ENCODE measurements at places on chromosomes 7 and 10.

DNA sequence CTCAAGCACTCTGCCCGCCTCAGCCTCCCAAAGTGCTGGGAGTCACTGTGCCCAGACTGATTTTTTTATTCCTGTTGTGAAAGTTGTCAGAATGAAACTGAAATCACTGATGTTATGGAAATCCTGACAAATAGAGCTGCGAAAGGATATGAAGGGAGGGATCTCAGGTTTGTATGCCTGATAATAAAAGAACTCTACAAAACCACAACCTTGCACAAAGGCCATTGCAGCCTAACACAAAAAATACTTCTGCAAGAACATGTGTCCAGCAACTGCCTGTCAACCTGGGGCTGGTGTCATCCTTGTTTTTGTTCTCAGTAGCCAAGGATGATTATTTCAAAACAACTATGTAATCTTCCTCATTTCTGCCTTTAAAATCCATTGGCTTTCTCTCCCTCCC lies 126.1 kb downstream of the NEBL start:
- no peak for DNase-seq

- no peak for DNase-seq
Observed at GRCh38 chr7:24987331-24987842, 7.4 kb upstream of the OSBPL3 start.

GRCh38 chr10:8424555-8425211 lies 370.2 kb downstream of the GATA3 start:
- DNase-seq = no peak

DNA sequence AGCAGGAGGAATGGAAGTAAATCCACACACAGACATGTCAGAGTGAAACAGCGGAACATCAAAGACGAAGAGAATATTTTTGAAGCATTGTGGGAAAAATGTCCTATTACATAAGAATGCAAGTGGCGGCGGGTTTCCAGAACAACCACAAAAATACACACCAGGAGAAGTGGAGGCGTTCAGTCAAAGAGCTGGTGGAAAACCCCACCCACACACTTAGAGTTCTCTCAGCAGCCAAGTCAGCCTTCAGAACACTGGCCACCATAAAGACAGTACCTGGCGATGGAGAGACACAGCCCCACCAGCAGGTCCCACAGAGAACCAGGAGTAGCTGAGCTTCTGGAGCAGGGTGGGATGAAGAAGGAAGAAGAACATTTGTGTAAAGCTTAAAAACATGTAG lies 23.7 kb downstream of the NKX6-2 start:
- no peak for DNase-seq

DNA sequence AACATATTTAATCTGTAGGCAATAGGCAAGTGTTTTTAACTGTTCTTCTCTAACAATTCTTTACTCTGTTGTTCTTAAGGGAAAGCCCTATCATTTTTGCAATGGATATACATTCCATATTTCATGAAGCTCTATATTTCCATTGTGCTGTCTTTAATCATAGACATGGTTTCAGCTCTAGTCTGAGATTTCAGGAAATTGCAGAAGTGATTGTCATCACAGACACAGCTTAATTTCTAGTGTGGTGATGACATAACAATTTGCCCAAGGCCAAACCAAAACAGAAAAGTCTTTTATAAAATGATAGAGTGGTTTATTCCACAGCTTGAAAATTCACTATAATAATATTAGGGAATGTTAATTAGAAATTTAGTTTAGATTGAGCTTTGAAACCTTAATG lies 494.1 kb upstream of the SEMA3A start:
- DNase-seq = no peak

GRCh38 chr7:2110610-2111396 lies 121.9 kb downstream of the MAD1L1 start:
- no peak for DNase-seq

DNA sequence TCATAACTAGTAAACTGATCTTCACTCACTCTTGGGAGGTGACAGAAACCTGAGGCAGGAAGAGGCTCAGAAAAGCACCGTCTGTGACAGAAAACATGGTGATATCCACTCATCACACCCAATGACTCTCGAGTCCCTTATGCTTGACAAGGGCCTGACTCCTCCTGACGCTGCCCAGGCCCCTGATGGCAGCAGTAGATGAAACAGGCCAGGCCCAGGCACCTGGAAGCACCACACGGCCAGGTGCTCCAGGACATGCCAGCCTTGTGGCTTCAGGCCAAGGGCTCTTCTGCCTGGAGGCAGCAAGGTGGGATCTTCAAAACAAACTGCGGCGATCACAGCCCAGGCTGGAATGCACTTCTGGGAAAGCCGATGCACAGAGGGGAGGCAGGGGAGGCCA lies 89.3 kb downstream of the MAD1L1 start:
- no peak for DNase-seq

- DNase-seq = no peak
Observed at GRCh38 chr7:104621321-104621720, 292.9 kb downstream of the LHFPL3 start.

DNA sequence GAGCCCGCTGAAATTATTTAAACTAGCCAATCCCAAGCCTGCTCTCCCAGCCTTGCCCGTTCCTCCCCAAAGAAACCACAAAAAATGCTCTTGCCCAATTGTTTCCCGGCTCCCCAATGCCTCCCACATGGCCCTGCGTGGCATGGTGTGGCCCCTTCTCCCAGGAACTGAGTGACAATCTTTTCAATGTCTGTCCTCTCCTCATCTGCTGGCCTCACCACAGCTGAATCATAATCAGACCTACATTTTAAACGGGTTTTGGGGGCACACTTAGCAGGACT lies 201.5 kb downstream of the PRPF18 start:
- no peak for DNase-seq

- DNase-seq = no peak
Observed at GRCh38 chr7:107463139-107464078, 6.4 kb upstream of the GPR22 start.

DNA sequence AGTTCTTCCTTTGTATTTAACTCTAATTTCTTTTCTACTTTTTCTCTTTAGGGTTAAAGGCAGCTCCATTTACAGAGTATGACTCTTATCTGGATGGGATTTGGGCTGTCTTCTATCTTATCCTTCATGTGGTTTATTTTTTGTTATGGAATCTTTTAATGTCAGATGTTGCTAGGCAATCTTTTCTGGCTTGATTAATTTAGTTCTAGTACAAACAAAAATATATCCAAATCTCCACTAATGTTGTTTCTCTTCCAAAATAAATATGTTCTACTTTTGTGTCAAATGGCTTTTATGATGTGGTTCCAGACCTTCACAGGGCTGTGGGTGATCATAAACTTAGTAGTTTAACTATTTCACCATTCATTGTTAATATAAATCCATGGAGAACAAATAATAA lies 246.9 kb downstream of the AHR start:
- no peak for DNase-seq

GRCh38 chr7:38070718-38071117 lies 107.3 kb upstream of the STARD3NL start:
- DNase-seq = no peak

- no peak for DNase-seq
Observed at GRCh38 chr7:117308891-117309290, 14.0 kb downstream of the WNT2 start.

GRCh38 chr10:14235566-14236195 lies 95.0 kb downstream of the FRMD4A start:
- DNase-seq = no peak

GRCh38 chr10:971150-971542 lies 17.1 kb upstream of the GTPBP4 start:
- DNase-seq = no peak

GRCh38 chr10:132391676-132392020 lies 5.4 kb upstream of the PWWP2B start:
- DNase-seq = no peak

GRCh38 chr7:44080686-44081265 lies 1.6 kb downstream of the POLM start:
- no peak for DNase-seq

DNA sequence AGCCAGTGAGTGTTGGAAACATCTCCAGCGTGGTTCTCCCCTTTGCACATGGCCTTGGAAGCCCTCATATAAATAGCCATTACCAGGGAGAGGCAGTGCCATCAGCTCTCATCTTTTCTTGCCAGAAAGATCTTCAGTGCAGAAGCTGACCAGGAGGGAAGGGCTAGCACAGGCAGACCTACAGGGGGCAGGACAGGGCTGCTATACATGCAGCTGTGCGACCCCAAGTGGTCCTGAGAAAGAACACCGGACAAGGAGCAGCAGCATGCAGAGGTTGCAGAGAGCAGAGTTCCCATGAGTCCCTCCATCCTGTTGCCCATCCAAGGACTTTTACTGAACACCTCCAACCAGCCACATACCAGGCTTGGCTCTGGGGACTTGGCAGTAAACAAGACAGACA lies 17.1 kb downstream of the GRID1 start:
- no peak for DNase-seq

GRCh38 chr7:7897949-7898515 lies 70.6 kb upstream of the GLCCI1 start:
- DNase-seq = no peak

- no peak for DNase-seq
Observed at GRCh38 chr7:67659091-67659490, 662.5 kb downstream of the TYW1 start.

GRCh38 chr10:71040846-71041605 lies 152.7 kb upstream of the PCBD1 start:
- no peak for DNase-seq

DNA sequence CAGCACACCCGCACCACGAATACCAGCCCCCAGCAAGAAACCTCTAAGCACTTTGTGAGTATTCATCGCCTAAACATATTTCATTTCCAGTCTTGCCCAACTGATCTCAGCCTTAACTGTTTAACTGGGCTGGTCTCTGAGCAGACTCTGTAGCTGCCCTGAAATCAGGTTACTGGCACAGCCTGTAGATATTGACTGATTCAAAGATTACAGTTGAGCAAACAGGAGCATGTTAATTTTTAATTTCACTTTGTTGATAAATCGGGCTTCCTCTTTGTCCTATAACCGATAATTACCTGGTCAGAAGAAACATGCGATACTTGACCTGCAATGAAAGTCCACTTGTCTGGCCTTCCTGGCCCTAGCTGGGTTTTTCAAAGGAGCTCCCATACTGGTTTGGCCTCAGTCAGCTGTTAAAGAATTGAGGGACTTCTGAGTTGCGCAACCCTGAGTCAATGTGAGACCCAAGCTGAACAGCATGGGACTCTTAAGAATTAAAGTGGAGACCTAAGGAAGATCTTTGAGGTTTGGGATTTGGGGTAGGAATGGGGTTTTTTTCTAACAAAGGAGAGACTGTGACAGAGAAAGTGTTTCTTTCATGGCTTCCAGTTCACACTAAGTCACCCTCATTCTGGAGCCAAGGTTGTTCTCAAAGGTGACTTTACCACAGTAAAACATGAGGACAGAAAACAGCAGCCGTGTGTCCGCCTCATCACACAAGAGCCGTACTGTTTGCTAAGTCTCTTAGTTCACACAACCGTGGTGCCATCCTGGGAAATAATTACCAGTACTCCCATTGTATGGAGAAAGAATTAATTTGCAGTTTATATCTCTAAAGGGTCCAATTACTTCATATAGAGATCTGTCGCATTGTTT lies 75.9 kb downstream of the PPP1R3C start:
- DNase-seq = no peak

GRCh38 chr10:23469596-23470237 lies 30.8 kb downstream of the OTUD1 start:
- no peak for DNase-seq

All from stimulated activated CD8-positive, alpha-beta memory T cell treated with anti-CD3 and anti-CD28 coated beads, Interleukin-2, amount 100 ng/mL, for 1 hour (primary cell).